ENCODE measurements at places on chromosomes 4 and X.

- no peak for DNase-seq
These were observed 18.7 kb upstream of the ADD1 start for GRCh38 chr4:2824836-2825381.

GRCh38 chrX:133574716-133575115 lies 159.4 kb upstream of the GPC4 start:
- no peak for DNase-seq

- DNase-seq, result no peak
These were observed 3.5 kb downstream of the SERPINA7 start for GRCh38 chrX:106035064-106035463.

DNA sequence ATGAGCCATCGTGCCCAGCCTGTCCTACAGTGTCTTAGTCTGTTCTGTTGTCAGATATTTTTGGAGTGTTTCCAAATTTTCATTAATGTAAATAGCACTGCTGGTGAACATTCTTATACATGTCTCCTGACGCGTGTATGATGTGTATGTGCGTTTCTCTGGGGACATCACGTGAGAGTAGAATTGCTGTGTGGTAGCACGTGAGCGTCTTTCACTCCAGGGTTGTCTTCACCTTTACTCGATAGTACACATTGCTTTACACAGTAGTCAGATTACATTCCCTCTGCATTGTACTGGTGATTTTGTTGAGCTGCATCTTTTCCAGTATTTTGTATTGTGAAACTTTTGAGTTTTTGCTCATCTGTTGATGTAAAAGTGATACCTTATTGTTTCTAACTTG lies 60.0 kb downstream of the ARHGAP10 start:
- no peak for DNase-seq

DNA sequence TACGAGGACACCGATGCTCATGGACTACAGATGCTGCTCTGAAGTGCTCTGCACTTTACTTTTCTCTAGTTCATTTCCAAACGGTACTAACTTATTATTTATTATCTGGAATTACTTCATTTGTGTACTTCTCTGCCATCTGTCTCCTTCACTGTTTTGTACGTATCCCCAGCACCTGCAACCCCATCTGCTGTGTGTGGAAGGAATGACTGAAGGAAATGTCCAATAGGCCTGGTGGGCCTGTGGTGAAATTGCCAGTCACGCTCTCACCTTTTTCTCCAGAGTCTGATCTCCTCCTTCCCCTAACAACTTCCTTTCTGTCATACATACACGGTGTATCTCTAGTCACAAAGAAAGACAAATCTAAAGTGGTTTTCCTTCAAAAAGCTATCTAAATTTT lies 12.9 kb downstream of the TMEM154 start:
- DNase-seq, result no peak

DNA sequence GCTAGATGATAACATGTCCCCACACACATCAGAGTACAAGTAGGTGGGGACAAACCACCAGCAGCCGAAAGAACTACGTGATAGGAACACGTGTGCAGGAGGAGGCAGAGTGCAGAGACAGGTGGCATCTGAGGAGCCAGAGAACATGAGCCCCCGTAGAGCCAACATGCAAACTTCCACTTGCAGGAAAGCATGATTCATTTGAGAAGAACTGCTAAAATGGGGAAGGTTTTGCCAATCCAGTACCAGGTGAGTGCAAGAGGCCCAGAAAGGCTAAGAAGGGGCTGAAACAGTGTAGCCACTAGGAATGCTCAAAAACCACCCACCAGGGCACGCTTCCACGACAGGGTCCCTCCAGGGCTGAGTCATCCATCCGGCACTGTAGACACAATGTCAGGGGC lies 149.8 kb upstream of the TENM3 start:
- DNase-seq, result no peak

DNA sequence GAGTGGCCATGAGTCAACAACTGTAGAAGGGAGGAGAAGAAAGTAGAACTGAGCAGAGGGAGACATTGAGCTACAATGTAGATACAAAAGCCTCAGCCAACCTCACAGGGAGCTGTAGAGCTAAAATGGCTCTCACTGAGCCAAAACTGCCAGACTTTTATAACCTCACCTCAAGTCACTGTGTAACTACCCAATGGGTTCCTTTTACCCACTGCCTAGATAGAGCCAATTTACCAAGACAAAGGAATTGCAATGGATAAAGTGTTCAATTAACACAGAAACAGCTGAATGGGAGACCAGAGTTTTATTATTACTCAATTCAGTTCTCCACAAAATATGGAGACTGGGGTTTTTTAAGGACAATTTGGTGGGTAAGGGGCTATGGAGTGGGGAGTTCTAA lies 938.9 kb upstream of the GRIA3 start:
- DNase-seq, result no peak

- peak; percentile 6 for DNase-seq
These were observed 87.2 kb downstream of the AREG start for GRCh38 chr4:74531963-74532794.

DNA sequence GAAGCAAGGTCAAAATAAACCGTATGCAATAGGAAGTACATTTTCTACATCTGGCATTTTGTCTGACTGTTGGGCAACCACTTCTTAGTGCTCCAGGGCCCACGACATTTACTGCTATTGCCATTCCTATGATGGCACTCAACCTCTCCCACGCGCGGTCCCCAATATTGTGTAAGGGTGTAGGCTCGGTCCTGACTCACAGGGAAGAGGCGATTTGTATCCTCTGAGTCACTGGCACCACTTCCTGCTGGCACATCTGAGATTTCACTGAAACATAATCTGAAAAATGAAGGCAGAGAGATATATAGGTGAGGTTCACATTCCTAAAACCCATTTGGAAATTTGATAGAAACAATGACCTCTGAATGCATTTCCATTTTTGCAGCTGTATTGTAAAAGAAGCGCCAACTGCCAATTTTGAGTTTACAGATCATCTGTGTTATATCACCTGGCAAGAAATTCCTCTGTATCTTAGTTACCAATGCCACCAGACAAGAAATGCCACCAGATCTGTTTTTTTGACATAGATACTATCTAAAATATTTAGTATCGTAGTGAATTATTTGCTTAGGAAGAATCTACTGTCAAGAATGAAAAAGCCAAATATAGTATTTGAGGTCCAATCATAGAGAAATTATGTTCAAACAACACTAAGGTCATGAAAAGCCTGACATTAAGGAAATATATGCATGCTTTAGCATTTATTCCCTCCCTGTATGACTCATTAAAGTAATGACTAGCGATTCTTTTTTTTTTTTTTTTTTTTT lies 9.8 kb downstream of the EREG start:
- DNase-seq, result no peak

DNA sequence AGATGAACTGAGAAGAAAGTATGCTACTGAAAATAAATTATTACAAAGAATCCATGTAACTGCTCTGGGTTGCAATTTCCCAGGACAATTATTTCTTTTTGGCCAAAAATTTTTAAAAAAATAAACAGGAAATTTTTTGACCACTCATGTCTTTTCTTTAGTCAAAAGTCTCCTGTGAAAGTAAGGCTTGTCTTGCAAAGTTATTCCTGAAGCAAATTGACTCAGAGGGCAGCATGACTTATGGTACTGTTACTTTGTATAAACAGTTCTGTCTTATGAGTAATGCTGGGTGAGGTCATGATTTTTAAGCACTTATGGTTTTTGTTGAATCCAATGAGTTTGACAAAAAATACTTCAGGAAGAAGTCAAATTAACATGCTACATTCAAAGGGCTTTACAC lies 292.8 kb upstream of the ARSJ start:
- no peak for DNase-seq

GRCh38 chr4:122716825-122717448 lies 15.6 kb upstream of the BBS12 start:
- DNase-seq, result peak; percentile 59

DNA sequence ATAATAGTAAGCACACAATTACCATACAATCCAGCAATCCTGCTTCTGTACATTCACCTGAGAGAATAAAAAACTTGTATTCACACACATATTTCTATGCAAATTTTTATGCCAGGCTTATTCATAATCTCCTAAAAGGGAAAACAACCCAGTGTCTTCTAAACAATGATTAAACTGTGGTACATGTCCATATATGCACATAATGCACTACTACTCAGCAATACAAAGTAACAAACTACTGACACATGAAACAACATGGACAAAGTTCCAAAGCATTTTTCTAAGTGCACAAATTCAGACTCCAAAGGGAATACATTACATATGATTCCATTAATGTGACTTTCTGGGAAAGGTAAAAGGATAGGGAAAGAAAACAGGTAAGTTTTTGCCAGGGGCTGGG lies 18.0 kb upstream of the FMR1 start:
- no peak for DNase-seq

Measured in central memory CD4-positive, alpha-beta T cell (primary cell).